ENCODE measurements at places on chromosomes 3 and 15.

DNA sequence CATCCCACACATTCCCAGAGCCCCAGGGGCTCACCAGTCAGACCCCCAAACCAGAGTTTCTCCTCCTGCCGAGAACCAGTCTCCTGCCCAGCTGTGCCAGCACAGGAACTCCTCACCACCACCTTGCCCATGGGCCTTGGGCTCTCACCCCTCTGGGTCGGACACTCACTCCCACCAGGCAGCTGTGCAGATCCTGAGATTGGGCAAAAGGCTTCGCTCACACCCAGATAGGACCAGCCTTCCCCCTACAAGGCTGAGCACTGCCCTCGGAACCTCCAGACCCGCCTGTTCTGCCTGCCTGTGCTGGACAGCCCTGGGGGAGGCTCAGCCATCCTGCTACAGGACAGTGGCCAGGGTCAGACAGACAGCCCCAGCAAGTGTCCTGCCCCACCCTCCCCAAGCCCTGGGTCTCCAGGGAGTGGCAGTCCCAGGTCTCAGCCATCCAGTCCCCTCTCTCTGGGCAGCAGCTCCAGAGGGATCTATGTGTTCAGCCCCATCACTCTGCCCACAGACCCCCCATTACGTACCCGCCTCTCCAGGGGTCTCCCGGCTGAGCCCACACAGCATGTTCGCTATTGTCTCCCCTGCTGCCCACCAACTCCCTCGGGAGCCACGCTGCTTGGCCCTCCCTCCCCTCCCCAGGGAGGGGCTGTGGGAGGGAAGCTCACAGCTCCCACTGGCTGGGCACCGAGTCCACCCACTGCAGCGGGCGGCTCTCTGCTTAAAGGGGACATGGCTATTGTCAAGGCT is at the start of gene GRIP2:
Gene GRIP2 (minus strand): TSS at position 601 of the 750 bp plus-strand sequence. CDS start 34 bp downstream, at position 567.
- no peak for DNase-seq

DNA sequence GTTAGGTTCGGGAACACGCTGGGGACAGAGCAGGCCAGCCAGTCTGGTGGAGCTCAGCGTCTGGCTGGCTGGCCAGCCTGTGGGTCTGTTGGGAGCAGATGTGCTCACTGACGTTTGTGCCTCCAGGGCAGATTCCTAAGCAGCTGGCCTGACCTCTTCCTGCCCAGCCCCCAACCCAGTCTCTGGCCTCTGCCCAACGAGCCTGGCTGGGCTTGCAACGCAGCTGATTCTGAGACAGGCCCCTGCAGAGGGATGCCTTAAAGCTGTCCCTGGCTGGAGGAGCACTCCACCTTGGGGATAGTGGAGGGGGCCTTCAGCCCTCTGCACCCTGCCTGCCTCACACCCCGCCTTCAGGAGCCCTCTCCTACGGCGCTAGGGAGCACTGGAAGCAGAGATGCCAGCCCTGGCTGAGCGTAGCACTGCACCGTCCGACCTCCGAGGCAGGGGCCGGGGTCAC is 46.0 kb downstream of the KLF13 start:
- no peak for DNase-seq

GRCh38 chr15:31098953-31099740 is 2.4 kb downstream of the TRPM1 start:
- no peak for DNase-seq

GRCh38 chr15:61748529-61748928 is 311.7 kb downstream of the VPS13C start:
- no peak for DNase-seq

GRCh38 chr3:131403216-131403895 is 21.8 kb downstream of the NUDT16 start:
- DNase-seq = no peak

DNA sequence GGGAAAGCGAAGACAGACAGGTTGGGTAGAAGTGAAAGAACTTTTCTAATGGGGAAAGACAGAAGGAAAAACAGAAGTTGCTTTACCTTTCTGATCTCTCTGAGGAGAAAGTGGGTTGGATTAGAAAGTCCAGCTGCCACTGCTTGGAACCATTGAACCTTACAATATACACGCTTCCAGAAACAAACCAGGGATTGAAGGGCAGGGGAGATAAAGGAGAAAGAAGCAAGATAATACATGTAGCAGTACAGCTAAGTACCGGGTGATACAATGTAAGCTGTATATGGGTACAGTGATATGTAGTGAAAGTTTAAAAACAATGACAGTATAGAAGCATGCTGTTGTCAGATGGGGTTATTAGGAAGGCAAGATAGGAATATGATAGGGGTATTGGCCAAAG is 684.4 kb downstream of the AGBL1 start:
- DNase-seq = no peak

DNA sequence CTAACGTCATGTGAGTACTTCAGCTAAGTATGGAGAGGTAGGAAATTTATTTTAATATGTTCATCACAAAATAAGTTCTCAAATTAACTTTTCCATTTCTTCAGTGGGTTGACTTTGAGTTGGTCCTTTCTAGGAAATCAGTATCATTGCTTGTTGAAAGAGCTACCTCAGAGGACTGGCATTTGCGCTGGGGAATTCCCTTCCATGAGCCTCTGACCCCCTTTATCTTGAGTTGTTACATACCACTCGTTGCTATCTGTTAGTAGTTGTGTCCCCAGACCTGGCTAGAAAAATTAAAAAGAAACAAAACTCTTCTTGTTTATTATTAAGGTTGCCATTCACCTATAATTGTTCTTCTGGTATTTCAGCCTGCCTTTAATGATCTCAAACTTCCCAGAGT is 96.8 kb upstream of the ROBO2 start:
- DNase-seq = no peak

- no peak for DNase-seq
Measured at GRCh38 chr15:43325039-43325684, 5.2 kb downstream of the LCMT2 start.

DNA sequence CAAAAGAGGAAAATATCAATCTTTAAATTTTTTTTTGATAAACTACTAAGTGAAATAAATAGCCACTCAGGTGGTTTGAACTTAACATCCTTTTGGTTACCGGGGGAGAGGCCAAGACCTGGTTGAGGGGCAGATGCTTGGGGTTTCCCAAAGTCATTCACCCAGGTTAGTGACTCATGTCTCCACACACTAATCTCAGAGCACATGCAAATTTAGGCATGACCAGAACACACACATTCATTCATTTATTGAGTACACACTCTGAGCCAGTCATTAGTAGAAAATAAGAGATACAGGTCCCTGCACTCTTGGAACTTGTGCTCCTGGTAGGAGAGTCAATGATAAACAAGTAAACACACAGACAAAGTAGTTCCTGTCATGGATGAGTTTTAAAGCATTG is 7.3 kb downstream of the ILDR1 start:
- DNase-seq = no peak

GRCh38 chr3:175342196-175342595 is 483.1 kb downstream of the NAALADL2 start:
- DNase-seq = no peak

DNA sequence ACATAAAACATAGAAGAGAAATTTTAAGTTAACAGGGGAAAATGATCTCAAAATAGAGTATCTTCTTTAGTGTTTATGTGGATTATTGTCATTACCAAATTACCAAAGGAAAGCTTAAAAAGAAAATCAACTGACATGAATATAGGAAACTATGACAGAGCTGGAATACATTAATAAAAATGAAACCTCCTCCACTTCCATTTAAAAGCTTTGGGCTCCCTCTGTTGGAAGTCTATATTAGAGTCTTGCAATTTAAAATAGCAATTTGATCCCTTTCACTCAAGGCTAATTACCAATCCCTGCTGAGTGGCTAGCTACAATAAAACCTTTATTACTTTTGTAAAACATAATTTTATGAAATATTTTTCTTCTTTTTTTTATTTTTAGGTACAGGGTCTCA is 61.4 kb upstream of the IMPG2 start:
- DNase-seq = no peak

DNA sequence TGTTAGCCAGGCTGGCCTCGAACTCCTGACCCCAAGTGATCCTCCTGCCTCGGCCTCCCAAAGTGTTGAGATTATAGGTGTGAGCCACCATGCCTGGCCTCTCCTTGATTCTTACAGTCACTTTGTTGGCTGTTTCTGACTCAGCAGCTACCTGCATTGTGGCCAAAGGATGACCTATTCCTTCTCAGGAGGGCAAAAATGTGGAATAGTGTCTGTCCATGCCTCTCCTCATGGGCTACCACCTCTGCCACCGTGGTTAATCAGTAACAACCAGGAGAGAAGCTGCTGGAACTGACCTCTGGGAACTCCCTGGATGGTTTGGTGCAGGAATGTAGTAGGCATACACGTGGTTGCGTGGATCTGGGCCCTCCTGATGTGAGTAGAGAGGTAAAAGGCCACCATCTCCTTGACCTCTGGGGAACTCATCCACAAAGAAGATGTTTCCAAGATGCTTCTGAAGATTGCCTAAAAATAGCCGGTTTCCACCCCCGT is 63.3 kb downstream of the FLNB start:
- no peak for DNase-seq

DNA sequence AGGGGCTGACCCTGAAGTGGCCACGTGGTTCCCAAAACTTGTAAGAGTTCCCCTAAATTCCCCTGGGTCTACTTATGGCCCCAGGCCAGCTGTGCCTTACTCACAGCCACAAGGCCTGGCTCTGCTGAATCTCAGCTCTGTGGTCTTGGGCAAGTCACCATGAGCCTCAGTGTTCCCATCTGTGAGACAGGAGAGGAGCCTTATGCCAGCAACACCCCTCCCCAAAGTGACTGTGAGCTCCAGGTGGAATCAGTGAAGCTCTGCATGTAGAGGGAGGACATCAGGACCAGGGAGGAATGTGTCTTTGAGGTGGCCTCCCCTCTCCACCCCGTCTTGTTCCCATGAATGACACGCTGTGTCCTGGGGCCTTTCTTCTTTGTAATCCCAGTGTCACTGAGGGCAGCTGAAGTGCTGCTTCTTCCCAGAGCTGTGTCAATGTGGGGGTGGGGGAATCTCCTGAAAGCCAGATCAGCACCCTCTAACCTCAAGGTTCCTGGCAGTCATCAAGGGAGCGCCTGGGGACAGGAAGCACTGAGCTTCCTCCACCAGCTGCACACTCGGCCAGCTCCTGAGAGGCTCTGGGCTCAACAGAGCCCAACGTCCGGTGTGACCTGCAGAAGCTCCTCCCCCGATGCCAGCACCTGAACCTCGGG is 258.9 kb downstream of the UACA start:
- peak; percentile 52 for DNase-seq

- DNase-seq = no peak
Measured at GRCh38 chr15:43511012-43511885, 6.2 kb upstream of the MAP1A start.

GRCh38 chr3:19149368-19149767 is 1.1 kb downstream of the KCNH8 start:
- DNase-seq = no peak

DNA sequence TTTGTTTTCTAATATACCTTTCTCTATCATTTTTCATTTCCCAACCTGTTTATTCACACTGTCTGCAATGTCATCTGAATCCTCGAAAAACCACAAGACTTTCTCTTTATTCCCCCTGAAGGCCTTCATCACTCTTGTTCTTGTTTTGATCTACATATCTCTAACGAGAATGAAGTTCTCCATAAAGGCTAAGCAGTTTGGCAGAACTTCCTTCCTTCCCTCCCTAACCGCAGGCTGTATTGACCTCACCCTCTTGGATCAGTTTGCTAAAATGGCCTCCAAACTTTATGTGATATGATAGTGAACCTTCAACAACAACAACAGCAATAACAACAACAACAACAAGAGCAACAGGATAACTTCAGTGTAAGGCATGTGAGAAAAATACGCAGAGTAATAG is 392.8 kb downstream of the TIGIT start:
- no peak for DNase-seq

GRCh38 chr3:127491909-127492308 is 98.6 kb downstream of the TPRA1 start:
- DNase-seq = no peak

- DNase-seq = no peak
Measured at GRCh38 chr3:73467211-73467610, 157.5 kb downstream of the PDZRN3 start.

DNA sequence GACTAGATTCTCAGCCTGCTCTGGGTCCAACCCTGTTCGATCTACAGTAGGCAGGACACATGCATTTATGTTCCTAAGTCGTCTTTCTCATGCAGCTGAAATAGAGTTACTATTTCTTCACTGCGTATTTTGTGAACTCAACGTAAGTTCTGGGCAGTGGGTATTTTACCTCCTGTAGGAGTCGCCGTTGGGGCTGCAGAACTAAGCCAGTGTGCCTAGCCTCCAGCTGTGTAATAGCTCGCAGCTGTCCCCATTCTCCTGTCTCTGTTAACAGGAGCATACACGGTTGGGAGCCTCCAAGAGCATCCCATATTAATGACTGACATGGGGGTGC is 58.4 kb upstream of the HRH1 start:
- no peak for DNase-seq

DNA sequence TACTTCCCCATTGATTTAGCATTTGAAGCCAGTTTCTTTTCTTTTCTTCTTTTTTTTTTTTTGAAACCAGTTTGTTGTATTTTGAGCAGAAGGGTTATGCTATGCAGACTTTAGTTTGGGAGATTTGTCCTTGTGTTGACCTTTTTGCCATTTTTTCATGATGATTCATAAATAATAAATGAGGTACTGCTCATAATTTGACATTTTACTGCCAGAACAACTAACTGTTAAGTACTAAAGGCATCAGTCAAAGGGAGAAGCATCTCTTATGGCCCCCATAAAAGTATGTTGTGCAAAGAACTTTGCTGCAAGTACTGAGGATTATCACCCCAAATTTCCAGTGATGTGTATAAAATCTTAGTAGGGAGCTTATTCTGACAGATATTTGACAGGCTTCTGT is 1.7 kb upstream of the GPR87 start:
- no peak for DNase-seq

GRCh38 chr15:64760056-64760455 is 15.3 kb downstream of the RBPMS2 start:
- no peak for DNase-seq

DNA sequence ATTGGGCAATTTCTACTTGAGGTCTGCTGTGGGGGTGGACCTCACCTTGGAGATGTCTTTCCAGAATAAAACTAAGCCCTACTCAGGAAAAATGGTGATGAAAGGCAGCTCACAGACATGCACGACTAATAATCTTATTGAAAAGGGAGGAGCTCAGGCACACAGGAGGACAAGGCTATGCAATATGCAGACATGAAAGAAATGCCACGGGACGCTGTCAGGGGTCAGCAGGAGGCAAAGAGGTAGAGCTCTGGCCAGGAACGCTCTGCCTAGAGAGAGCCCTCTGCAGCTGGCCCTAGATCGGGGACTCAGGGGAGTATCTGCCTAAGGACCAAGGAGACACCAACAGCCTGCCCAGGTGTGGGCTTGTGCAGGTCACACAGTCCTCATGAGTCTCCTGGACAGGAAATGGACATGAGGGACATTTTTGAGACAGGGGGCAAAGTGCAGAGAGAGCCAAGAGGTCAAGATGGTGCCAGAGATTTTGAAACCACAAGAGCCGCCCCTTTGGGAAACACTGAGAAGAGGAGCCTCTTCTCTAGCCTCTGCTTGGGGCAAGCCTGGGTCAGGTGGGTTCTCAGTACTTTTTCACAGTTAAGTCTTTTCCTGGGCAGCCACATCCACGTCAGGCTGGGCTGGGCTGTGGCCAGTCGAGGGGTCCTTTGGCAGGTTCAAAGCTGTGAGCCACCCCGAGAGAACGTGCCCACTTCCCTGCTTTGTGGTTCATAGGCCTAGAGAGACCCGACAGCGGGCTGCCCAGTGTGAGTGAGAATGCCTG is 23.2 kb downstream of the EAF1 start:
- DNase-seq = no peak
